ENCODE measurements at places on chromosomes 2 and 18. TPM values are rescaled to one million over a fixed set of nuclear protein-coding genes. Genes with fewer than 3 reads are reported as not detected.

TEX44 gene
- not detected for total RNA-seq

SLC38A11 gene
- total RNA-seq: not detected

DNA sequence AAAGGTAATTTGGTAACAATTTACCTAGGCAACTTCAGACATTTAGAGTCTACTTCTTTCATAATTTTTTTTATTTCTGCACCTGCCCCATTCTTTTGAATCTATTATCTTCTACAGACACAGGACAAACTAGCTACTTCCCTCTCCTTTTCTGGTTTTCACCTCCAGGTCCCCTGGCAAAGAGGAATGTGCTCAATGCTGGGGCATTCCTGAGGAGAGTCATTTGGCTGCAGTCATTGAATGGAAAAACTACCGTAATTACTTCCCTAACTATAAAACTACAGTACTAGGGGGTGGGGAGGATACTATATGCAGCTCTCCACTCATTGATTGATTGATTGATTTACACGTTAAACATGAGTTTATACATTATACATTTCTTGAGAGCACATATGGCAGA is 11.2 kb upstream of the ARHGAP28 start:
- DNase-seq: no peak

DNA sequence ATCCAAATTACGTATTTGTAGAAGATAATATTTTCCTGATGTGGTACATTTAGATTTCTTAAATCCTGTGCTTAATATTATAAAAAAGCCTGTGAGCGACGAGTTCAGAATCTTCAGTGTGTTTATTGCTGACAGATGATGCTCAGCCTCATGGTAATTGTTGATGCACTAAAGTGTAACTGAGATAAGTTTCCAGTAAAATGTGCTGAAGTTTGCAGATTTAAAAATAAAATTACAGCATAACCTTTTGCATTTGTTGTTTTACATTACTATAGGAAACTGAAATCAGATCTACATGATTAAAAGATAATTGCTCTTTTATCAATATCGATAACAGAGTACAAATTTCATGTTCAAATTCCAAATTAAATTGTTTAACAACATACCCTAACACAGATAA is 307.6 kb downstream of the FIGN start:
- no peak for DNase-seq
